ENCODE measurements at places on chromosomes 16 and 17. TPM values are rescaled to one million over a fixed set of nuclear protein-coding genes. Genes with fewer than 3 reads are reported as not detected.
A peak's percentile ranks its signal among the peaks of the same experiment; 100 is the strongest.

The TMEM204 gene
- total RNA-seq: 5.0 TPM

- H3K27ac ChIP-seq: no peak overlapping the region
- H3K4me1 ChIP-seq: no peaks in the 10 kb centered on the region
- no peaks in the 10 kb centered on the region for H3K27me3 ChIP-seq
- no peak overlapping the region for H3K4me3 ChIP-seq
- no peak for DNase-seq
- no peaks in the 10 kb centered on the region for H3K36me3 ChIP-seq
These were observed 323.4 kb upstream of the KIF2B start for GRCh38 chr17:53499277-53499676.

The NDE1 gene
- 50.3 TPM for total RNA-seq

The STAT5A gene
- total RNA-seq: 22.4 TPM

The TEX19 gene
- total RNA-seq: not detected

The KRTAP9-9 gene
- total RNA-seq: not detected

GRCh38 chr17:81373536-81374160 is 21.6 kb upstream of the BAHCC1 start:
- no peak overlapping the region for H3K27ac ChIP-seq
- no peaks in the 10 kb centered on the region for H3K4me1 ChIP-seq
- no peak overlapping the region for H3K4me3 ChIP-seq
- H3K36me3 ChIP-seq: no peaks in the 10 kb centered on the region
- H3K27me3 ChIP-seq: no peaks in the 10 kb centered on the region

DNA sequence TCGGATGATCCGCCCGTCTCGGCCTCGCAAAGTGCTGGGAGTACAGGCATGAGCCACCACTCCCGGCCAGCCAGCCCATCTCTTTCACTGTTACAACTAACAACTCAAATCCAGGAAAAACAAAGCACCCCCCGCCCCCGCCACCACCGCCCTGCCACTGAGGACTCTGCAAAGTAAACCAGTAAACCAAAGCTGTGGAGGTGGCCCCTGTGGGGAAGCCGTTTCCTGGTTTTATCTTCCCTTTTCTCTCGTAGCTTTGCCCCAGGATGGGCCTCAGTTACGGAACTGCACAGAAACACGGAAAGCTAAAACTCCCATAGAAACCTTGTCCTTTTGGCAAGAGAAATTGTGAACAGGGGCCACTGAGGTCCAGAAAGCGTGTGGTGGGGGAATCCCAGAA is 17.5 kb downstream of the CHMP6 start:
- H3K27me3 ChIP-seq: peaks cover 11% of the 10 kb centered on the region
- H3K36me3 ChIP-seq: no peaks in the 10 kb centered on the region
- no peak overlapping the region for H3K4me3 ChIP-seq
- H3K4me1 ChIP-seq: peaks cover 5% of the 10 kb centered on the region

- no peaks in the 10 kb centered on the region for H3K27me3 ChIP-seq
- no peaks in the 10 kb centered on the region for H3K4me1 ChIP-seq
- no peak overlapping the region for H3K27ac ChIP-seq
- H3K36me3 ChIP-seq: no peaks in the 10 kb centered on the region
- DNase-seq: no peak
These were observed 60.5 kb downstream of the TRIM37 start for GRCh38 chr17:59046192-59046591.

DNA sequence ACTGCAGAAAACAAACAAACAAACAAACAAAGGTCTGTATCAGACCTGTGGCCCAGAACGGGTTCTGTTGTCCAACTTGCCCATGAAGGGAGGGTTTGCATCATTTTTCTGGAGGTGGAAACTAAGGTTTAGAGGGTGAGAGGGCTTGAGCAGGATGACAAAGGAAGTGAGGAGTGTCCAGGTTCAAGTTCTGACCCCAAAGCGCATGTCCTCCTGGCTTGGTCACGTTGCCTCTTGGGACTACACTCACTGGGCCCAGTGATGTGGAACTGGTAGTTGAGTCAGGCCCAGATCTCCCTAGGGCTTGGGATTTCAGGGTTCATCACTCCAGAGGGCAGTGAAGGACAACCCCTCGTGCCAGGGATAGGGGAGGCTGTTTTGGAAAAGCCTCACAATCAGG is 1.8 kb downstream of the SREBF1 start:
- H3K4me3 ChIP-seq: peak overlapping the region; percentile 95
- no peak overlapping the region for H3K27ac ChIP-seq
- DNase-seq: no peak
- H3K4me1 ChIP-seq: peaks cover 29% of the 10 kb centered on the region

DNA sequence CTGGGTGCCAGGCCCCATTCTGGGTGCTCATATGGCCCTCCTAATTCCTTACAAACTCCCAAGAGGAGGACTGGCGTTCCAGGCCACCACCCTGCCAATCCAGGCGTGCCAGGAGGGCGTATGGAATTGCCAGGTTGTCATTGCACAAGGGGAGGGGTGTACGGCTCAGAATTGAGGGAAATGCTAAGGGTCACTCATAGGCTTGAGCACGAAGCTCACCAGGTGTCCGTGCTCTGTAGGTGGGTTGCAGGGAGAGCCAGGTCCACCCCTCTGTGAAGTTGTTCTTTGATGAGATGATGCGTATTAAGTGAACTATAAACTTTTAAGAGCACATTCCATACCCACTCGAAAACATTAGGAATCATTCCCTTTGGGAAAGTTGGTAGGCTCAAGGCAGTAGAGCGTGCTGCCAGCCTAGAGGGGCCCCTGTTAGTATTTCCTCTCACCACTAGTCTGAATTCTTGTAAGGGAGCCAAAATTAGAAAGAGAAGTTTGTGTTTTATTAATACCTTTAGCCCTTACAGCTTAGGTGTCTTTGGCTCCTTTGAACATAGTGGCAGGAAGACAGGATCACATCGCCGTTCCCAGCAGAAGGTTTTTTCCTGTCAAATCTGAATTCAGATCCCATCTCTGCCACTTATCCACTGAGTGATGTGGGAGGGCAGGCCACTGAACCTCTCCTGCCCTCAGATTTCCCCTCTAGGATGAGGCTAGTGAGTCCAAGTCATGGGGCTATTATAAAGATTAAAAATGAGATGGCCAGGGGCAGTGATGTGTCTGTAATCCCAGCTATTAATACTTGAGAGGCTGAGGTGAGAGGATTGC is 38.7 kb upstream of the NFAT5 start:
- H3K4me3 ChIP-seq: no peak overlapping the region
- DNase-seq: no peak
- H3K36me3 ChIP-seq: no peaks in the 10 kb centered on the region
- H3K27ac ChIP-seq: no peak overlapping the region

The USP43 gene
- 14.2 TPM for total RNA-seq

The TBX6 gene
- 0.85 TPM for total RNA-seq

The KCTD19 gene
- 0.24 TPM for total RNA-seq

- H3K27me3 ChIP-seq: peaks cover 2% of the 10 kb centered on the region
- no peaks in the 10 kb centered on the region for H3K4me1 ChIP-seq
- H3K4me3 ChIP-seq: no peak overlapping the region
- DNase-seq: no peak
- H3K27ac ChIP-seq: no peak overlapping the region
These were observed 1.2 kb downstream of the HOXB1 start for GRCh38 chr17:48529683-48530009.

DNA sequence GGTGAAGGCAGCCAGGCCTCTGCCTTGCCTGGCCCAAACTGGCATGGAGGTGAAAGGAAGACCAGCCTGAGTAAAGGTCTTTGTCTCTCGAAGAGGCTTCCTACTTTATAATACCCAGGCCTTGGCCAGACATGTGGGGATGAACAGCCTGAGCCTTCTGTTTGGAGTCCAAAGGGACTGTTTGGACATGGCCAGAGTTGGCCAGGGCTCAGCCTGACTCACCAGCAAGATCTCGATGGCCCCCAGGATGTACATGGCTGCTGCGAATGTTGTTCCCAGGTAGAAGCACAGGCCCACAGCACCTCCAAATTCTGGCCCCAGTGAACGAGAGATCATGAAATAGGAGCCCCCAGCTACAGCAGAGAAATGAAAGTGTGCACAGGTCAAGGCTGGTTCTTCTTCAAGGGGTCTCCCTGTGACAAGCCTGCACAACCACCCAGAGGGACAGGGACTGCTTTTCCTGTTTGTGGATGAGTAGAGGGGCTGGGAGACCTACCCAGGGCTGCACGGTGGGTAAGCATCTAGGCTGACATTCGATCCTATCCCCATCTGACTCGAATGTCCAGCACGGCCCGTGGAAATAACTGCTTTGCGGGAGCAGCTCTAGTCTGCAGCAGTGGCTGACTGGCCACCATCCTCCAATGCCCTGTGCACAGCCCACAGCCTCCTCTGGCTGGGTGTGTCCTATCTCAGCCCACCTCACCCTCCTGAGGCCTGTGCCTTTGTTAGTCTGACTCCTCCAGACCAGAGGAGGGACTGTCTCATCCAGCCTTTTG is 10.7 kb upstream of the LCAT start:
- no peak for DNase-seq
- no peak overlapping the region for H3K27ac ChIP-seq
- H3K4me3 ChIP-seq: no peak overlapping the region
- H3K4me1 ChIP-seq: no peaks in the 10 kb centered on the region
- no peaks in the 10 kb centered on the region for H3K36me3 ChIP-seq

DNA sequence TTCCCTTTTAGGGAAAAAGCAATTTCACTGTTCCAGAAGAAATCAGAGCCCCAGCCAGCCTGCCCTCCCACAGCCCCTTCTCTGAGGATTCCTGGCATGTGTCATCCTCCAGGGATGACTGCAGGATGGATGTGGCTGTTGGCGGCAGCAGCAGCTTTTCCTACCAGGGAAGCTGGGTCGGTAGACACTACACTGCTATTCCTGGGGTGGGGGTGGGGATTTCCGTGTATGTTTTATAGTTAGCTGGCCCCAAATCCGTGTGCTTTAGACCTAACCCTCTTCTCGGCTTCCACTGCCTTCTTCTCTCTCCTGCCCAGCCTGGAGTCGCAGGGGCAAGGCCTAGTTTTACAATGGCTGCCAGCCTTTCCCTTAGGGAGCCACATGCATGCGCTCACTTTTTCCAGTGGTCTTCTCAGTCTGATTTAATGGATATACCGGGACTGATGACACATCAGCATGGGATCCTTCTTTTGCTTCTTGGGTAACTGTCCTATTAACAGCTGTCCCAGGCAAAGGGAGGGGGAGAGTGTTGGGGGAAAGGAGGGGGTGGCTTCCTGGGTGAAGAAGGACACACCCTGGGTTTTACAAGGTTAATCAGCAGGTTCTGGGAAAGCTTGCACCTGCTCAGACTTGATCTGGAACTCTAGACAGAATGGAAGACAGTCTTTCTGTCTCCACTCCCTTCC is 2.7 kb upstream of the NFE2L1 start:
- H3K27ac ChIP-seq: peak overlapping the region; percentile 48
- peak; percentile 79 for DNase-seq
- no peak overlapping the region for H3K4me3 ChIP-seq
- no peaks in the 10 kb centered on the region for H3K36me3 ChIP-seq
- no peaks in the 10 kb centered on the region for H3K27me3 ChIP-seq

GRCh38 chr17:74527756-74528155 is 3.5 kb downstream of the CD300LB start:
- no peaks in the 10 kb centered on the region for H3K27me3 ChIP-seq
- DNase-seq: no peak
- no peak overlapping the region for H3K27ac ChIP-seq
- H3K4me1 ChIP-seq: no peaks in the 10 kb centered on the region

DNA sequence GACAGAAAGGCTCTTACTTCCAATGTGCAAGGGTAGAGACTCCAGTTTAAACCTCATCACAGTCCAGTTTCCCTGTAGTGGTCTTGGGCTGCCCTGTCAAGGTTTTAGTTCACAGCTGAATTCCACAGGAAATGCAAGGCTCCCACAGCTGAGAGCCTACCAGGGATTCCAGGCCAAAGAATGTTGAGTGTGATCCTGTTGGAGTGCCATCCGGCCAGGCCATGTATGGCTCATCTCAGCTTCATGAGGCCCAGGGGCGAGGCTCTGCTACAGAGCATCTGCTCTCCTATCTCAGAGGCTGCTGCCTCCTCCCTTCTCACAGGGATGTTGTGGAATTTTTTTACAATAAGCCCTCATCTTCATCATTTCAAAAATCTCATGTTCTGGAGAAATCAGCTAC is 239.8 kb upstream of the CCL2 start:
- H3K27ac ChIP-seq: no peak overlapping the region
- no peaks in the 10 kb centered on the region for H3K4me1 ChIP-seq
- no peak overlapping the region for H3K4me3 ChIP-seq
- H3K27me3 ChIP-seq: no peaks in the 10 kb centered on the region

- H3K27ac ChIP-seq: no peak overlapping the region
- H3K27me3 ChIP-seq: no peaks in the 10 kb centered on the region
- H3K4me1 ChIP-seq: no peaks in the 10 kb centered on the region
- DNase-seq: no peak
- no peak overlapping the region for H3K4me3 ChIP-seq
These were observed 7.4 kb upstream of the ARMC7 start for GRCh38 chr17:75102385-75102821.

The GPR139 gene
- total RNA-seq: not detected

DNA sequence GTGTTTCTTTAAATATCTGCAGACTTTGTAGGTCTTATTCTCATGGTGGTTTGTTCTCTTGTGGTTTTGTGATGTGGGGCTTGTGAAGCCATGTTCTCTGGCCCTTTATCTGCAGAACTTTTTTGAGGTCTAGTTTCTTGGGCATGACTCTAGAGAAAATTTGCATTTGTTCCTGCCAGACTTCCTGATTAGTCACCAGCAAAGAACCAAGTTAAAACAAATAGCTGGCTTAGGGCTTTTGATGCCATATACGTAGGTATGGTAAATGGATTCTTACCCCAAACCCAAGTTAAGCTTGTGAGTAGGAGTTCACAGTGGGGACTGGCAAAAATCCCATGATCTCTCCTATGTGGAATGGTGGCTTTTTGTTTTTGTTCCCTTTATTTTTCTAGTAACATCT is 68.7 kb upstream of the IRX3 start:
- H3K4me3 ChIP-seq: no peak overlapping the region
- H3K4me1 ChIP-seq: no peaks in the 10 kb centered on the region
- no peaks in the 10 kb centered on the region for H3K36me3 ChIP-seq
- no peak overlapping the region for H3K27ac ChIP-seq
- no peaks in the 10 kb centered on the region for H3K27me3 ChIP-seq

DNA sequence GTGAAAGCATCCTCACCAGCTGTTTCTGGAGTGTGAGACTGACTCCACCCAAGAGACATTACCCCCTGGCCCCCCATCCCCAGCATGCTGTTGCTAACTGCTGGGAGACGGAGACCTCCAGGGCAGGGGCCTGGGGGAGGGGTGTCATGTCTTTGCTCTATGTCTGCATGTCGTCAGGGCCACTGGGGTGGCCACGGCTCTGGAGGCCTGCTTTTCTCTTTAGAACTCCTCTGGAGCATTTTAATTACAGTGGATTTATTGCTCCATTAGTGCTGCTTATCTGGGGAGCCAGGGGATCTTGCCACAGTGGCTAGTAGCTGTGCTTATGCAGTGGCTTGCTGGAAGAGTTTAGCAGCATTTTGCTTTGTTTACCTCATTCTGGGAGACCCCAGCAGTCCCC is 32.3 kb downstream of the CLEC16A start:
- no peak overlapping the region for H3K27ac ChIP-seq
- no peak overlapping the region for H3K4me3 ChIP-seq
- H3K36me3 ChIP-seq: no peaks in the 10 kb centered on the region
- H3K27me3 ChIP-seq: no peaks in the 10 kb centered on the region
- DNase-seq: no peak

The PLXDC1 gene
- total RNA-seq: 4.4 TPM

GRCh38 chr17:79033741-79034501 is 10.0 kb downstream of the C1QTNF1 start:
- H3K27me3 ChIP-seq: no peaks in the 10 kb centered on the region
- H3K4me1 ChIP-seq: no peaks in the 10 kb centered on the region
- H3K27ac ChIP-seq: no peak overlapping the region
- no peaks in the 10 kb centered on the region for H3K36me3 ChIP-seq
- DNase-seq: no peak
- H3K4me3 ChIP-seq: no peak overlapping the region

GRCh38 chr16:47958726-47959125 is 197.1 kb downstream of the ABCC12 start:
- H3K36me3 ChIP-seq: no peaks in the 10 kb centered on the region
- H3K27me3 ChIP-seq: no peaks in the 10 kb centered on the region
- no peak overlapping the region for H3K4me3 ChIP-seq
- DNase-seq: no peak
- H3K27ac ChIP-seq: no peak overlapping the region
- H3K4me1 ChIP-seq: no peaks in the 10 kb centered on the region
